ENCODE measurements at places on chromosomes 7 and 10. TPM values are rescaled to one million over a fixed set of nuclear protein-coding genes. Genes with fewer than 3 reads are reported as not detected.

- H3K27ac ChIP-seq, result no peak overlapping the region
- H3K36me3 ChIP-seq, result no peaks in the 10 kb centered on the region
- H3K27me3 ChIP-seq, result peaks cover 14% of the 10 kb centered on the region
- no peak for DNase-seq
These were observed 1.8 kb downstream of the COMMD3 start for GRCh38 chr10:22317771-22318565.

DNA sequence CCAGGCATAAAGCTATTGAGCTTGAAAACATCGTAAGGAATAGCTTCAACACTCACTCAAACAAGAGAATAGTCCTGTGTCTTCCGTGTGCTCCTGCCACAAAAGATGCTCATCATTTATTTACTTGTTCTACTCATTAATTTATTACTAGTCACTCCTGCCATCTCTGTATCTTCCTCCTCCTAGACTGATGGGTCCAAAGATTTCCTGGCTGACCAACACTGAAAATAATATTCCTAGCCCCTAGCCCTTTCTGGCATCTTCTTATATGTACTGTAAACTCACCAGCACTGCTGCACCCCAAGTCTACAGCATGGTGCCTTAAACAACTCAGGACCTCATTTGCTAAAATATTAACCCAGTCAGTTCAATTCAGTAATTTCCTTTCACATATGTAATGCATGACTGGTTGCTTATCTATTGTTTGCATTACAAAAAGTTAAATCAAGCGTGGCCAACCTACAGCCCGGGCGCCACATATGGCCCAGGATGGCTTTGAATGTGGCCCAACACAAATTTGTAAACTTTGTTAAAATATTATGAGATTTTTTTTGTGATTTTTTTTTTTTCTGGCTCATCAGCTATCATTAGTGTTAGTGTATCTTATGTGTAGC, 86.7 kb upstream of the GSDME start:
- DNase-seq, result no peak
- no peak overlapping the region for H3K4me3 ChIP-seq
- H3K36me3 ChIP-seq, result peaks cover 4% of the 10 kb centered on the region
- H3K4me1 ChIP-seq, result no peaks in the 10 kb centered on the region

DNA sequence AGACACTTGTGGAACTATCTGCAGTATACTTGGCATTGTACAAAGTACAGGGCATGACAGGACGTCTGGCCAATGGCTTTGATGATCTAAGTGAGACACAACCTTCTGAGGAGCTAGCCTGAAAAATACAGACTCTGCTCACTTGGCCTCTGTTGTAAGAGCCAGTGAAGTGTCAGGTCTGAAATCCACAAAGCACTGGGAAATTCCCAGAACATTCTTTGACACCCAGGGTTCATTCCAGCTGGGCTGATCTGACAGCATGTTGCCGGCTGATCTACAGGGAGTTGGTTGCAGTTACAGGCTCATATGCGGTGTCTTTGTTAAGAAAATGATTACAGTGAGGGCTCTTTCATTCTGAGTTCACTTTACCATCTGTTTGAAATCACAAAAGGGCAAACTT, 354.6 kb downstream of the PHF14 start:
- no peaks in the 10 kb centered on the region for H3K36me3 ChIP-seq
- DNase-seq, result no peak
- H3K4me1 ChIP-seq, result no peaks in the 10 kb centered on the region
- H3K4me3 ChIP-seq, result no peak overlapping the region
- no peaks in the 10 kb centered on the region for H3K27me3 ChIP-seq
- no peak overlapping the region for H3K27ac ChIP-seq

- H3K27ac ChIP-seq, result no peak overlapping the region
- H3K27me3 ChIP-seq, result no peaks in the 10 kb centered on the region
- H3K4me3 ChIP-seq, result no peak overlapping the region
- no peak for DNase-seq
These were observed 28.8 kb downstream of the DENND10 start for GRCh38 chr10:119132521-119133345.

- peaks cover 57% of the 10 kb centered on the region for H3K4me1 ChIP-seq
- no peak overlapping the region for H3K27ac ChIP-seq
- H3K27me3 ChIP-seq, result no peaks in the 10 kb centered on the region
- no peak overlapping the region for H3K4me3 ChIP-seq
These were observed 30.1 kb downstream of the RBM33 start for GRCh38 chr7:155674556-155674955.

DNA sequence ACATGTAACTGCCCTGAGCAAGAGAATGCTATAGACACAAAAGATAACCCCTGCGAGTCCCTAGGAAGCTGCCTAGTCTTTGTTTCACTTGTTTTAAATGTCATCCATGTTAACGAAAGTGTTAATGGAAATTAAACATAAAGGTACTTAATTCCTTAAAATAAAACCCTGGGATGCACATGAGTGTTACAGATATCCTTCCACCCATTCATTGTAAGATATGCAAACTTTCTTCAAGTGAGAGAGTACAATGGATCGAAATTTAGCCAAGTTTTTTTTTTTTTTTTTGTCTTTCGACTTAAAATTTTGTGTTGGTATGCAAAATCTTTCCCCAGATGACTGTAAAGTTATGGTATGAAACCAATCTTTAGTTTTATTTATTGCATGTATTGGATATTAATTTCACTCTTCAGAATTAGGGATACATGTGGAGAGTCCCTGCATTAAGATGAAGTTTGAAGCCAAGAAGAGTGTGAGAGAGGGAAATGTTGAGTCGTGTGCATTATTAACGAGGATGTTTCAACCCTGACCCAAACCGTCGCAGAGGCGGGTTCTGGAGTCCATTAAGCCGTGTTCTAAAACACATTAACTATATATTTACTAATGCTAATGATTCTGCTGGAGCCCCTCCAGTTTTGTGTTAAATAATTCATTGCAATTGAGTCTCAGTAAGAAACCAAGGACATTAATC, 1.6 kb downstream of the CDK14 start:
- H3K4me3 ChIP-seq, result peak overlapping the region; percentile 86
- H3K4me1 ChIP-seq, result peaks cover 48% of the 10 kb centered on the region
- H3K27me3 ChIP-seq, result no peaks in the 10 kb centered on the region
- DNase-seq, result no peak
- peak overlapping the region; percentile 92 for H3K27ac ChIP-seq
- H3K36me3 ChIP-seq, result no peaks in the 10 kb centered on the region

- no peaks in the 10 kb centered on the region for H3K36me3 ChIP-seq
- DNase-seq, result no peak
- peaks cover 12% of the 10 kb centered on the region for H3K4me1 ChIP-seq
- peak overlapping the region; percentile 76 for H3K27ac ChIP-seq
- no peak overlapping the region for H3K4me3 ChIP-seq
These were observed 7.9 kb downstream of the HSPB1 start for GRCh38 chr7:76310102-76310957.

DNA sequence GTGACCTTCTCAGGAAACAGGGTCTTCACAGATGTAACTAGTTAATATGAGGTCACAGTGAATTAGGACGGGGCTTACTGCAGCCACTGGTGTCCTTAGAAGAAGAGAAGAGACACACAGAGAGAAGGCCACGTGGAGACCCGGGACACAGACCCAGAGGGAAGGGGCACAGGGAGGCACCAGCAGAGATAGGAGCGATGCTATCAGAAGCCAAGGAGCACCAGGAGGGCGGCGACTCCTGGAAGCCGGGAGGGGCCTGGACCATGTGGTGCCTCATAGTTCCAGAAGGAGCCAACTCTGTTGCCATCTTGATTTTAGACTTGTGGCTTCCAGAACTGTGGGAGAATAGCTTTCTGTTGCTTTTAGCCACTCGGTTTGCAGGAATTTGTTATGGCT, 505.9 kb downstream of the TCERG1L start:
- H3K4me1 ChIP-seq, result no peaks in the 10 kb centered on the region
- H3K4me3 ChIP-seq, result no peak overlapping the region
- no peak for DNase-seq
- H3K27ac ChIP-seq, result no peak overlapping the region

DNA sequence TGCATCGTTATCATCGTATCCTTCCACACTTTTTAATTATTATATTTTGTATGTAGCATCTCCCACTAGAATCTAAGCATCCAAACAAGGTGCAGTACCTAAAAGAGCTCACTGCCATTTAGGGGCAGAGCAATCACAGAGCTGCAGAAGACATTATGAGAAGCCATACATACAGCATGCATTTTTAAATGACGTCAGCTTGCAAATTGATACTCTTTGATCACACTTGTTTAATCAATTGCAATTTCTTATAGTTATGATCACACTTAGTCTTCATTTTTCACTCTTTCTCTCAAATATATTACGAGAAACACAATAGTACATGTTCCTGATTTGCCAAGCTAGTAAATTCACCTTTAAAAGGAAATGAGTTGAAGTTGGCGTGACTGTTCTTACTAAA, 753.3 kb upstream of the LRRN3 start:
- H3K27ac ChIP-seq, result no peak overlapping the region
- H3K4me3 ChIP-seq, result no peak overlapping the region
- H3K27me3 ChIP-seq, result no peaks in the 10 kb centered on the region
- no peaks in the 10 kb centered on the region for H3K36me3 ChIP-seq
- H3K4me1 ChIP-seq, result no peaks in the 10 kb centered on the region

DNA sequence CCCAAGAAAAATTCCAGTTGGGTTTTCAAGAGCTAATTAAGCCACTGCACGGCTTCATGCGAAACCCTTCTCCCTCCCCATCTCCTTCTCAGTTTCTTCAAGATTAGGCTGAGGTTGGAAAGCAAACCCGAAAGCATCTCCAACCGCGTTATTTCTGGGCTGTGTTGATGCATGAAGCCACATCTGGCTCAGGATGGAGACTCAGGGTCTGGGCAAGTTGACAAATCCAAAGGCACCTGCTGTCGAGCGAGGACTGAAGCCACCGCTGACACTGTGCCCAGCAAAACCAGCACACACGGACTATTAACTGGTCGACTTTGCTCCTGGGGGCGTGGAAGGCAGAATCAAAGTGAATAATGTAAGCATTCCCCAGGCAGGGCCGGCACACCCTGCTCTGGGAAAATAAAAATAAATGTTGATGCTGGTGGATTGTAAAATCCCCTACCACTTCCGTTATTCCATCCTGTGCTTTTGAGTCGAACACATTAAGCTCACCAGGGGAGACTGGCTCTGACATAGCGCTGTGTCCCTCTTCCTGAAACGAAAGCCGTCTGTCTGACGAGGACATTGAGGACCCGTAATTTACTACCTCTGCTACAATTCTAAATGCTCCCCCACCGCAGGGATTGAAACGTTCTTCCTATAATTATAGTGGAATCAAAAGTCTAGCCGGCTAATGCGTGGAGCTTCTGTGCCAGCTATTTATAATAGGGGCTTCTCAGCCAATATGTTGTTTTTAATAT, 269.8 kb downstream of the ADARB2 start:
- H3K4me3 ChIP-seq, result no peak overlapping the region
- no peak for DNase-seq
- H3K27me3 ChIP-seq, result peaks cover 4% of the 10 kb centered on the region
- peaks cover 8% of the 10 kb centered on the region for H3K4me1 ChIP-seq
- H3K27ac ChIP-seq, result no peak overlapping the region

- no peaks in the 10 kb centered on the region for H3K4me1 ChIP-seq
- peaks cover 48% of the 10 kb centered on the region for H3K36me3 ChIP-seq
- DNase-seq, result peak; percentile 47
- no peaks in the 10 kb centered on the region for H3K27me3 ChIP-seq
These were observed 148.9 kb downstream of the ZEB1 start for GRCh38 chr10:31467791-31468535.

DNA sequence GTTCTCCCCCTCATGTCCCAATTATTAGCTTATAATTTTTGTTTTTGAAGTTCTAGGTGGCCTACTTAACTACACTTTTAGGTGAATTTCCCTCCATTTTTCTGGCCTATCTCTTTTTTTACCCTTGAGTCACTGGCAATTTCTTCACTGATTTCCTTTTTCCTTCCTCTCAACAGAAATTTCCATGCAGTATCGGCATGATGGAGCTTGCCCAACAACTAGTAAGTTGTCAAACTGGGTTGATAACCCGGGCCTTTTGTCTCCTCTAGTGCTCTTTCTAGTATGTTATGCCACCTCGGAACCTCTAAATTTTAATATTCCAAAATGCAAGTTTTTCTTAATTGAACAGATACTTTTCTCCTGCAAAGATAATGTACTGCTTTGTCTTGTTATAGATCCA, 147.1 kb downstream of the MLLT10 start:
- no peak overlapping the region for H3K4me3 ChIP-seq
- H3K4me1 ChIP-seq, result no peaks in the 10 kb centered on the region
- no peaks in the 10 kb centered on the region for H3K27me3 ChIP-seq

- no peak overlapping the region for H3K27ac ChIP-seq
- no peaks in the 10 kb centered on the region for H3K4me1 ChIP-seq
- no peaks in the 10 kb centered on the region for H3K36me3 ChIP-seq
These were observed 30.8 kb upstream of the FXYD4 start for GRCh38 chr10:43340619-43341018.

- no peak overlapping the region for H3K4me3 ChIP-seq
- H3K27ac ChIP-seq, result no peak overlapping the region
- peaks cover 12% of the 10 kb centered on the region for H3K4me1 ChIP-seq
- H3K27me3 ChIP-seq, result no peaks in the 10 kb centered on the region
These were observed 123.7 kb upstream of the ASAH2 start for GRCh38 chr10:50375051-50375452.

DNA sequence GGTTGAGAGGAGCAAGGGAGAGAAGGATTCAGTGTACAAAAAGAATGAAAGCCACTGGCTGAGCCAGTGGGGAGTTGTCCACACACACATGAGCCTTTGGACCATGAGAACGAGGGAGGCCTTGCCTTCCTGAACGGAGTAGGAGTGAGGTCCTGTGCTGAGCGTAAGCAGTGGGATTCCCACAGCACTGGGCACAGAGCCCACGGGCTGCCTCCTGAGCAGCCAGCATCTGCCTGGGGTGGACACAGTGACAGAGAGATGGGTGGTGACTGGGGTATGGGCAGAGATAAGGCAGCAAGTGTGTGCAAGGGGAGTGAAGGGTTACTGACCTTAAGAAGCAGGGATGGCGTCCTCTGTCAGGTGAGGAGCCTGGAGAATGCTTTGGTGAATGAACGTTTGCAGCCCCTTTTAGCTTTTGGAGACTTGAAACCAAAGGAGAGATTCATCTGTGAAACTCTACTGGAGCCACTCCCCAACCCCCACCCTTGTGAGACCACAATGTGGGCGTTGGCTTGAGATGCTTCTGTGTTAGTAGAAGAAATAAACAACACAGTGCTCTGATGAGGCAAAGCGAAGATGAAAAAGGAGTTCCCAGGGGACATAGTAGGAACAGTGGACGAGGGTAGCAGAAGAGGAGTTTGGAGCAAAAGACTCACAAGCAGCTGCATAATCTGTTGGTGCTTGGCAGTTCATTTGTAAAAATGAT, 56.5 kb downstream of the FIGNL1 start:
- H3K4me3 ChIP-seq, result no peak overlapping the region
- no peaks in the 10 kb centered on the region for H3K27me3 ChIP-seq
- no peak overlapping the region for H3K27ac ChIP-seq
- H3K4me1 ChIP-seq, result no peaks in the 10 kb centered on the region
- peaks cover 25% of the 10 kb centered on the region for H3K36me3 ChIP-seq

- DNase-seq, result no peak
- H3K4me3 ChIP-seq, result no peak overlapping the region
- no peak overlapping the region for H3K27ac ChIP-seq
- no peaks in the 10 kb centered on the region for H3K27me3 ChIP-seq
- no peaks in the 10 kb centered on the region for H3K36me3 ChIP-seq
These were observed 1336.0 kb upstream of the CELF2 start for GRCh38 chr10:9681655-9682054.

PARG gene
- total RNA-seq, result 36.8 TPM

LOXL4 gene
- 5.5 TPM for total RNA-seq

HTRA1 gene
- total RNA-seq, result 69.5 TPM

ACTL6B gene
- total RNA-seq, result 0.37 TPM

CLIP2 gene
- 24.5 TPM for total RNA-seq

C7orf33 gene
- not detected for total RNA-seq
